Iris pigment epithelial cell (primary cell): ENCODE measurements at places on chromosomes 2 and 18.

DNA sequence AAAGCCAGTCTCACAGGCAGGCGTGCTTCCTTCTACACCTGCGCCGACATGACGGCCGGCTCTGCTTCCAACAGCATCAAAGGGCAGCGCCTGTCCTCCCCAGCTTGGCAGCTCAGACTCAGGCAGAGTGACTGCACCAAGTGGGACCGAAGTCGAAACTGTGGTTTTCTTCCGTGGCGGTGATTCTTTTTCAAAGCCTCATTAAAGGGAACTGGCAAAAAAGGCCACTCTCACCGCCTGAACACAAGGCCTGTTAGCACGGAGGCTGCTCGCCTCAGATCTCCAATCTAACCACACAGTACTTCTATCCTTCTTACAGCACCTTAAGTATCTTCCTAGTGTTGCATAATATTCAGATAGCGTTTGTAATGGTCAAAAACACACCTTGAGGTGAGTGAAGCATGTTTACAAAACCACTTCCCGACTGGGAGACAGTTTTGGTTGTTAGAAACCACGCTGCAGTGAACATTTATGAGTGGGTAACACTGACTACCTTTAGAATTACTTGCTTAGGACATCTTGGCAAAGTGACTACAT lies 236.4 kb downstream of the HDAC4 start:
- DNase-seq: no peak

GRCh38 chr2:116935097-116935814 lies 879.2 kb upstream of the DDX18 start:
- no peak for DNase-seq

- peak; percentile 66 for DNase-seq
Observed at GRCh38 chr2:237486819-237487448, at the start of gene MLPH. Gene MLPH, plus strand, starts transcription at chr2:237487251. Its CDS starts 6,176 bp downstream, at chr2:237493427.

GRCh38 chr2:64036034-64036705 lies 16.9 kb upstream of the VPS54 start:
- DNase-seq: peak; percentile 86

GRCh38 chr2:42296226-42296625 lies 64.8 kb downstream of the COX7A2L start:
- DNase-seq: no peak
